ENCODE measurements at places on chromosomes 2 and 18. TPM values are rescaled to one million over a fixed set of nuclear protein-coding genes. Genes with fewer than 3 reads are reported as not detected.

Gene IL1R2
- total RNA-seq = 11.1 TPM

Gene GPR55
- total RNA-seq = 0.07 TPM

Gene REG3A
- total RNA-seq = not detected

Gene RTKN
- 102 TPM for total RNA-seq

Gene GALR1
- total RNA-seq = 0.05 TPM

Gene RNF103
- total RNA-seq = 38.2 TPM

Gene UGT1A4
- total RNA-seq = 1,011 TPM

Gene AUP1
- 79.7 TPM for total RNA-seq

Gene FOXI3
- total RNA-seq = not detected

Gene LRRC30
- total RNA-seq = not detected

Gene TWIST2
- 0.18 TPM for total RNA-seq

Gene INHBB
- 0.37 TPM for total RNA-seq

Gene CAPN10
- total RNA-seq = 9.2 TPM

Gene SLC5A7
- not detected for total RNA-seq

Gene STARD6
- not detected for total RNA-seq

Gene IL1RN
- total RNA-seq = 33.3 TPM

Gene RAMP1
- 74.4 TPM for total RNA-seq

Gene EFEMP1
- 2.4 TPM for total RNA-seq

Gene B4GALT6
- total RNA-seq = 1.9 TPM

Gene ANKRD23
- 2.8 TPM for total RNA-seq

Gene GAL3ST2
- not detected for total RNA-seq

Gene FZD7
- total RNA-seq = 0.68 TPM

Gene SLC4A5
- 0.74 TPM for total RNA-seq

Gene EIF2B4
- 20.6 TPM for total RNA-seq

Gene ALLC
- not detected for total RNA-seq

Gene TNFRSF11A
- total RNA-seq = 0.51 TPM

Gene MRPS5
- total RNA-seq = 36.1 TPM

Gene SERPINB10
- total RNA-seq = not detected

Data from right lobe of liver (tissue), 6 donors.